ENCODE measurements at places on chromosomes 5 and 9.

DNA sequence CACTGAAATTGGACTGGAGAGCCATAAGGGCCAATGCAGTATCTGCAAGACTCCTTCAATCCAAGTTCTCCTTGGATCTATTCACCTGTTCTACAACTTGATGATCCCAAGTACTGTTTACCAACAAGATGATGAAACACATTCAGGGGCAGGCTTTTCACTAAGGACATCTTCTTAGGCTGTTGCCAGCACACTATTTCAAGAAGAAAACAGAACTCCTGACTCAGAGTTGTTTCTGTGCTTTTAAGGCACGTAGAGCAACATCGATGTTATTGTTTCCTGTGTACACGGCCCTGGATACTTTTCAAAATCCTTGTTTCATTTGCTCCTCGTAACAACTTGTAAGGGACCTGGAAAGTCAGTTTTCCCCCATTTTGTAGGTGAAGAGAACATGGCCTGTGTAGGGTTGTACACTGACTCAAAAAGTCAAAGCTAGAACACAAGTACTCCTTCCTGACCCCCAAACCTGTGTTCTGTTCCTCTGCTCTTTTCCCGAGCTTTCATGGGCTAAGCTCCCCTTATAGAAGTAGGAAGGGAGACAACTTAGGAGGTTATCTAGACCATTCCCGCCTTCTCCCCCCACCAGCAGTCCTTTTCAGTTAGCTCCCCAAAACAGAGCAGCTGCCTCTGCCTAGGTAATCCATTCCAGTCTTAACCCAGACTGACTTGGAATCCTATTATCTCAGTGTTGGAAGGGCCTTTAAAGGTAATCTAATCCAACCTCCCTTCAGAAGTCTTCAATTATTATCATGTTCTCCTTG lies 5.2 kb upstream of the MGAT1 start:
- no peak for DNase-seq

DNA sequence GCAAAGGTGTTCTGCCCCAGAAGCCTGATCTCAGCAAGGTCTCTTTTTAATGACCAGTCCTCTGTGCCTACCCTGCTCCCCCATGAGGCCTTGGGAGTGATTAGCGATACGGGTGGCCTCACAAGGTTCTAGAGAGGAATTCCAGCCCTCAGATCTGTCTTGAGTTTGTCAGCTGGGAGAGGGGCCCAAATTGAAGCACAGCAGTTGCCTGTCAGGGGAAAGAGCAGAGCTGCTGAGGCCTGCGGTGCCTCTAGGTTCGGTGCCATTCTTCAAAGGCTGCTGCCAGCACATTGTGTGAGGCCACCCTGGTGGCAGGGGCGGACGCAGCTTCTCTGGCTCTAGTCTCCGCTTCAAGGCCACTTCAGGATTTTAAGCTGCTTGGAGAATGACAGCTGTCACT lies 85.7 kb upstream of the GRIA1 start:
- DNase-seq: no peak

DNA sequence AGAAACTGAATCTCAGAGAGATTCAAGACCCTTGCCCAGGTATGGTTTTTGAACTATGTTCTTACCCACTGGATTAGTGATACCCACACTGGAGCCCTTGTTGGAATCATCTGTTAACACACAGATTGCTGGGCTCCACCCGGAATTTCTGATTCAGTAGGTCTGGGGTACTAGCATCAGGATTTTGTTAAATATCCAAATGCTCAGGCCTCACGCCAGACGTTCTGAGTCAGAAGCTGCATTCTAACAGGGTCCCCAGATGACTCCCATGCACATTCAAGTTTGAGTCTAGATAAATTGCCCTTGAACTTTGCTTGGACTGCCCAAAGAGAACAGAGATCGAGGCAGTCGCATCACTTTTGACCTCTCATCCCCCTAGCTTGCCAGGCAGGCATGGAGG lies 182.0 kb upstream of the WWC1 start:
- DNase-seq: no peak

DNA sequence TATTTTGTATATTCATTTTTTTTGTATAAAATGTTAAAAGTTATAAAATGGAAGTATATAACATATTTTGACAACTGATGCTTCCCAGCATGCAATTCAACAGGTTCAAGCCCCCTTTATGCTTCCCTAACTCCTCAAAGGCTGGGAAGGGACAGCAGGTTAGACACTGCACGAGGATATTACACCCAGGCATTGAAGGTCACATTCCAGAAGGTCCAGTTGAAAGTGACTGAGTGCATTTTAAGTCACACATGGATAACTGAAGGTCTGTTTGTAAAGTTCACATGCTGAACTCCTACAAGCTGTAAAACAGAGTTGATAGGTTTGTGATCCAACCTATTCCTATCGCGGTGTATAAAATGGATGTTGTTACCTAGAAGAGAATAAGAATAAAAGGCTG lies 13.6 kb downstream of the PRXL2C start:
- DNase-seq: no peak

GRCh38 chr5:140554454-140554853 lies 2.8 kb downstream of the SRA1 start:
- DNase-seq: no peak

DNA sequence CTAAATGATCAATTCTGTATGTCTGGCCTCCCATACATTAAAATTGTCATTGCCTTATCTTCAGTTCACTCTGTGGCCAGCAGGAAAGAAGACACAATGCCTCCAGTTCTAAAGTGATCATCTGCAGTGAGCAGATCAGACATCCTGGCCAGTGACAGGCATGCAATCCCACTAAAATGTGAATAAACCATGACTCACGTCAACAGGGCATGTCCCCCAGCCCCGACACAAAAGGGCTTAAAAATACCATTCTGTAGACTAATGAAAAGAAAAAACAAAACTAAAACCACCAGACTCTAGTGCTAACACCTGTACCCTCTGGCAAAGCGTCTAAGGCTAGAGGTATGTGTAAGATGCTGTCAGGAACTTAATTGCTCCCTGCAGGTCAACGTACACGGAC lies 38.5 kb downstream of the DDX31 start:
- DNase-seq: peak; percentile 66
